Stimulated activated CD4-positive, alpha-beta T cell treated with anti-CD3 and anti-CD28 coated beads, Interleukin-2, amount 100 ng/mL, for 24 hours (primary cell): ENCODE measurements at places on chromosomes 2 and 18.

DNA sequence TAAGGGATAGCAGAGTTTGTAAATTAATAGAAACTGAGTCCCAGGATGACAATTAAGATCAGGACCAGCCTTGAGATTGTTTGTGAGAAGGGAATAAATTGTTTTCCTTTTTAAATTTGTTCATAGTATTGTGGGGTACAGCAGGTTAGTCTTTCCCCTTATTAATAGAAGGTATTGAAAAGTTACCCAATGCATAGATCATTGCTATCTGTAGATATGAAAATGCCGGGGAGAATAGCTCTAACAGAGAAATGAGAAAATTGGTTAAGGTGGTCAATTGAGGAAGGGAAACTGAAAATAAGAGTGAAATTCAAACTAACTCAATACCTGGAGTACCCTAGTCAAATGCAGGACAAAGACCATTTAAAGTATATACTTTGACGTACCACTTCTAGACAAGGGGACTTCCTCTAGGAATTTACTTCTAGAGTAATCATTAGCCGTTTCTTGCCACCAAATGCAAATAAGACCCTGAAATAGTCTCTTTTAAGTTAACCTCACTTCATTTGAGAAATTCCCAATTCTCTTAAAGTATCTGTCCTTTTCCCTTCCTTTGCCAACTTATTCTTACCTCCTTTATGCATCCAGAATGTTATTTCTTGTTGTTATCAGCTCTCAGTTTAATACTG is 1224.4 kb upstream of the LRRTM1 start:
- no peak for DNase-seq

- no peak for DNase-seq
Measured at GRCh38 chr2:2667690-2668089, 336.6 kb upstream of the MYT1L start.

DNA sequence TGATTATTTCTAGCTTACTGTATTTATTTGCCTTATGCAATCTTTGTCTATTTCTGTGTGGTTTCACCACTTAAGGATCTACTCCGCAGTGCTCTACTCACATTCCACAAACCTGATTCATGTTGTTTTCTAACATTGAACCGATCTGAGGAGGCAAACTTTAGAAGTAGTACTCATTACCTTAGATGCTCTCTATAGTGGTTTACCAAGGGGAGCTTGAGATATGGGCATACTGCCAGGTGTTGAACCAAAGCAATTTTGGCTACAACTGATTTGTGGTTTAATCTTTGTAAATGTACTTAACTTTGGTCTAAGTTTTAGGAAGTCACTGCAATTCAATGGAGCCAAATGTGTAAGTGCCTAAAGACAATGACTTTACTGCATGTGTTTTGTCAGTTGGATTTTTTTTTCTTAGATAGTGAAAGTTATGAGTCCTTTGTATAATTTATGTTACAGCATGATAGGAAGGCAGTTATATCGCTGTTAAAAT is 50.1 kb downstream of the MAP2 start:
- DNase-seq: no peak

DNA sequence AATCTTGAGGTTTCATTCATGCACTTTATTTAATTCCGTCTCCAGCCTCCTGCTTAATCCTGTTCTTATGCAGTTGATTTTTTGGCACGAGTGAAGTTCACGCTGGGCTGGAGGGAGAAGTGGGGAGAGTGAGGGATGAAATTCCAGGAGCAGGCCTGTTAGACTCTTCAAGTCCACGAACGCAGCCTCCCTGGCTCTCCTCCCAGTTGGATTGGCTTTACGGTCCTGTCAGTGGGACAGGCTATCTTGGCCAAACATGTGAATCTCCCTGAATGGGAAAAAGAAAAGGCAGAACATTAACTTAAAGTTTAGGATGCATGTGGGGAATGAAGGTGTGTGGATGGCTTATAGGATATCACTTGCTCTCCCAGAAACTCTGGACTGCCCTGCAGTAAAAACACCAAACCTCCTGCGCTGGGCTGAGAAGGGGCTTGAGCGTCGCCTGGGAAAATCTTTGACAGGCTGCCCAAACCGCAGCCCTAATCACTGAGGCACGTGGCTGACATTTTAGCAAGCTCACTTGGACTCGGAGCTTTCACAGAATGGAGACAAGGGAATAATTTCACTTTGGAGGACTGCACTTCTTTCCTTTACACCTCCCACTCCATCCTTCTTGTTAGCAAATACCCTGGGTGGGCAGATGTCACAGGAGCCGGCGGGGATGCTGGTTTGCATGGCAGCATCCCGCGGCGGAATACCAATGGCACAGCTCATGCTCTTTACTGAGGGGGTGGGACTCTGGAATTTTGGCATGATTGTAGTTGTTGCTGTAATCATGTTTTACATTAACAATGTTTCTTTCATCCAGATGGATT is 93.9 kb downstream of the ACKR3 start:
- no peak for DNase-seq

GRCh38 chr18:4817665-4818064 is 362.6 kb upstream of the DLGAP1 start:
- no peak for DNase-seq

- no peak for DNase-seq
Measured at GRCh38 chr2:194182888-194183287, 1474.1 kb upstream of the SLC39A10 start.

- DNase-seq: no peak
Measured at GRCh38 chr2:58925676-58926081, 684.6 kb upstream of the FANCL start.

DNA sequence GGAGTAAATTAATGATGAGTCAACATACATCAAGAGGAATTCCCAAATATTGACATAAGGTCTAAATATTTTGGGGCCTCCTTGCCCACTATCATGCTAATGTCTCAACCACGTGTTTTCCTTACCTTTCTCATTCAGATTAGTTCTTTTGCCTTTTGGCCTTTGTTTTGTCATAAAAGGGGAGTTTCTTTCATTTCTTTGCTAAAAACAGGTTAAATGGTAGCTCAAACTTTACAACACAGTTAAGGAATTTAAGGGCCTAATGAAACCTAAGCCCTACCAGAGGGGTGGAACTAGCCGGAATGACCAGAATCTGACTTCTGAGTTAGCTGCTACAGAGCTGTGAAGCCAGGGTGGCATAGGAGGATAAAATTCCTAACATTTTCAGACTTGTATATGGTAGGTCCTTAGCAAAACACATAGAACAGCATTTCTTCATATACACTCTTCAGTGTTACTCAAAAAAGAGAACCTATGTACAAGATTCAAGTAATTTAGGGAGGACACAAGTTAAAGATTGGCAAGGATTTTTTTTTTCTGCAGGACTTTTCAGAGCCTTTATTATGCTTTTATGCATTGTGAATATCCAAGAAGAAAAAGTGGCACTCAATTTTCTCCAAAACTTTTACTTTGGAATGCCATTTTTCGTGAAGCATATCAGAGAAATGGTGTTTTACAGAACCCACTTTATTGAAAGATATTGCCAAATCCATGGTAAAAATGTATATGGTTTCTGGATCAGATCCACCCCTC is 633.1 kb downstream of the ARHGAP15 start:
- no peak for DNase-seq

DNA sequence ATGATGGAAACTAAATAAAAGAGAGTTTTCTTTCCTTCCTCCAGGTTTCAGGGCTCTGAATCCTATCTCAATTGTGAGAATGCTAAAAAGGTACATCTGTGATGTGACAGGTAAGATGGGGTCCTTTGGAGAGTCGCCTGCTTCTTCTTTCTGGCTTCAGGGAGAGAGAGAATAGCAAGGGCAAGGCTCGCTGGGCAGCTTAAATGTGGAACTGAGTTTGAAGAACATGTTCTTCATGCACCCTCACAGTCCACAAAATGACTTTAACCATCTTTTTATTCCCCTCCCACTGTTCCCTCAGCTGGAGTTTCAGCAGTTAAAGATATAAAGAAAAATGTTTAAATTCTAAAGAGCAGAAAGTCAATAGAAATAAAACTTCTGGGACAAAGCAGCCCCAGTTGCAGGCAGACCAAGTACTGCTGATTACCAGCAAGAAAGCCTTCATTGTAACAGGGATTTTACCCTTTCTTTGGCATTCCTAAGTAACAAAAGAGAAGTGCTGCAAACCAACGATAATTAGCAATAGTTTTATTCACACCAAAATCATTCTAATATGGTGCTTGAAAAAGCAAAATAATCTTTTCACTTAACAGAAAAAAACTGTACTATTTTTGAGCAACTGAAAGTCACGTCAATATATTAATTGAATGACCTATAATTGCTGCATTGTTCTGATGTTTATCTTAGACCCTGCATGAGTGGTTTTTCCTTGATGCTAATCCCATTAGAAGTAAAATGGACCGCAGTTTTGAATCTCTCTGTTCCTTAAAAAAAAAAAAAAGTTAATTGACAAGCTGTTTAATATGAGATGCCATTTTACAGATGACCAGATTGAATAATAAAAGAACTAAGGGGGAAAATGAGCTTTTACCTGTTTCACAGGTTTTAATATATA is 61.5 kb downstream of the LRP2 start:
- no peak for DNase-seq

- DNase-seq: peak; percentile 57
Measured at GRCh38 chr2:200905618-200906296, 16.6 kb downstream of the NIF3L1 start.

GRCh38 chr18:21313576-21313975 is 71.5 kb downstream of the GREB1L start:
- DNase-seq: no peak

GRCh38 chr2:119638685-119639554 is 40.1 kb upstream of the TMEM177 start:
- DNase-seq: no peak

- DNase-seq: no peak
Measured at GRCh38 chr2:158970241-158970751, 1.9 kb downstream of the TANC1 start.

DNA sequence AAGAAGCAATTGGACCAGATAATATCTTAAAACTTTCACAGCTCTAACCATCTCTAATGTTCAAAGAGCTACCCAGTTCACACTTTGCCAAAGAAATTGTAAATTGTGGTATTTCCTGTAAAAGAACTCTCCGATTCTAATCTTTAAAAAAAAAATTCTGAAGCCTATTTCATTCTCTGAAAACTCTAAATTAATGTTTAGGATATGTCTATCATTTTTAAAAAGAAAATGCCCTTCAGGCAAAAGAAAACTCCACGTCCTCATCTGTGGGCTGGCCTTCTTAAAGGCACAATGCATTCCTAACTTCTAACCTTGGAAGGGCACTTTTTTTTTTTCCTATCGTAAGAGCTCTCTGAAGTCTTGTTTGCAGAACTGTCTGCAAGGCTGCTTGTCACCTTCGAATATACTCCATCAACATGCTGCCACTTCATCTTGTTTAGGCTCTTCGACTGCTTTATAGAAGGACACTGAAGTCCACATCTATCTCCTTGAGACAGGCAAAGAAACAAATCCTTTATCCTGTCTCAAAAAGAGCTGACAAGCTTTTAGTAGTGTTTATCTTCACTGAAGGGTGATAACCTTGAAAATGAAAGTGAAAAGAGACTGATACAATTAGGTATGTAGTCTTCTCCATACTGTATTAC is 124.3 kb upstream of the SLC39A10 start:
- no peak for DNase-seq
